ENCODE measurements at places on chromosomes 16 and 17.

- DNase-seq, result no peak
These were observed 21.6 kb upstream of the BAHCC1 start for GRCh38 chr17:81373536-81374160.

DNA sequence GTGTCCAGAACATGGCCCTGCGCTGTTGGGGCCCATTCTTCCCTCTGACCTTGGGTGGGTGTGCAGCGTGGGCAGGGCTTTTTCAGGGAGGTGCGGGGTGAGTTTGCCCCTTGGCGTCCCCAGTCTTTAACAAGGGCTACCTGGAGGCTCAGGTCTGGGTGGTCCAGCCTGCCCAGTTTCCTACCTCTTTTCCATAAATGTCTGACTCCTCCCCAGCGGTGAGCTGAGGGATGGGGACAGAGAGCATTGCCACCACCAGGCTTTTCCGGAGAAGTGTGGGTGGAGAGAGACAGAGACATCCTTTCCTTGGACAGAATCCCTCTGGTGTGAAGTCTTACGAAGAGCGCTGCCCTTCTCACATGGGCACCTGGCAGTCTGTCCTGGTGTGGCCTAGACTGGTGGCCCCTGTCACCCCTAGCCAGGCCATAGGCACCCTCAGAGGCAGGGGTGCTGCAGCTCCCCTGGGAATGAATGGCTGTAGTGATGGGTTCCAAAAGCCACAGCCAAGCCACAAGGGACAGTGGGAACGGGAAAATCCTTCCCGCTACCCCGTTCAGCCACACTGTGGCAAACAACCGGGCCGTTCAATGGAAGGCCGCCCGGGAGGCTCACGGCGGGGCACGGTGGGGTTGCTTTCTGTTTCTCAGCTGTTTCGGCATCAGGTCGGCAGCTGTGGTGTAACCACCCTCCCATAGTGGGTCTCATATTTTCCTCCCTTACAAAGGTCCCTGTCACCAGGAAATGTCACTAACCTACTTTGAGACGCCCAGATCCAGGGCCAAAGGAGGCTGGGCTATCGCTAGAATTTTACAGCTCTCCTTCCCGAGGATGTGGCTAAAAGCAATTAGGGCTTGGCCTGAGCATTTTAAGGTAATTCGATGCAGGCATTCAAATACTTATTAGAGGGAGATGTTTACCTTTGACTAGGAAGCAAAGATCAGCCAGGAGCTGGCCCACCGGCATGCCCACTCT, 61.9 kb upstream of the GSE1 start:
- DNase-seq, result no peak

GRCh38 chr16:85594273-85594977, 18.7 kb upstream of the GSE1 start:
- no peak for DNase-seq

- no peak for DNase-seq
These were observed 76.8 kb downstream of the CDK5R1 start for GRCh38 chr17:32563583-32563982.

DNA sequence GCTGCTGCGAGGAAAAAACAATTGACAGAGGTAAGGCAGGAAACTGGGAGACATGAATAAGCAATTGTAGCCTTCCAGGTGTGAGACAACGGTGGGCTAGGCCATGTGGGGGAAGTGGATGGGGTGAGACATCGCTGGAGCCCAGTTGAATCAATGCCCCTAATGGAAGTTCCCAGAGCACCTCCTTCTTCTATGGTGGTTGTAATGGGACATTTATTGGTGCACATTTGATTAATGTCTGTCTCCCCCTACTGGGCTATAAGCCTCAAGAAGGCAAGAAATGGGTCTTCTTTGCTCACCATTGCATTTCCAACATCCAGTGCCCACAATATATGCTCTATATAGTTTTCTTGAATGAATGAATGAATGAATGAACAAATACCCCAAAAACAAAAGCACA, 22.7 kb upstream of the CD300E start:
- no peak for DNase-seq

GRCh38 chr16:19883296-19883965, 1.2 kb downstream of the GPRC5B start:
- DNase-seq, result no peak

GRCh38 chr16:30052671-30053372, 12.7 kb upstream of the ALDOA start:
- peak; percentile 69 for DNase-seq

DNA sequence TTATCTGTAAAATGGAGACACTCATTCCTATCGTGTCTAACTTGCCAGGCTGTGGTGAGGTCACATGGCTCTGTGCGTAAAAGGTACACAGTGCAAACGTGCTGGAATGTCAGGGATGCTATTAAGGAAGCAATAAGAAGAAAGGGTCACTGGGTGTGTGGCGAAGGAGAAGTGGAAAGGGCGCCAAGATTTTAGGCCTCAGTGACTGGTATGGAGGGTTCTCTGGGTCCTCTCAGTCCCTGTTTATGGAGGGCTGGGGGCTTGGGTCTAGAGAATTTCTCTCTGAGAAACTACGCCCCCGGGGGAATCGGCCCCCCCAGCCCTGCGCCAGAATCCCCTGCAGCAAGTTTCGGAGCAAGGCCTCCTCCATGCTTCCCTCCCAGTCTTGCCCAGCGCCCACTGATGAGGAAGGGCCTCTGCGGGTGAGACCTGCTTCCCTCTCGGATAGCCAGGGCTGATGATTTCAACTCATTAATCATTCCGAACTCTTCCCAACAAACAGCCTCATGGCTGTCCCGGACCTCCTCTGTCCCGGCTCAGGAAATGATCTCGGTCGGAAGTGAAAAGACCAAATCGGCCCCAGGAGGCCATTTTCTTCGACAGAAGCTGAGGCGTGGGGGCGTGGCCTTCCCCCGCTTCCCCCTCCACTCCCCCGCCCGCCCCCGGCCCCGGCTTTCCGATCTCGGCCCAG, 1.2 kb upstream of the HEXIM1 start:
- DNase-seq, result no peak

DNA sequence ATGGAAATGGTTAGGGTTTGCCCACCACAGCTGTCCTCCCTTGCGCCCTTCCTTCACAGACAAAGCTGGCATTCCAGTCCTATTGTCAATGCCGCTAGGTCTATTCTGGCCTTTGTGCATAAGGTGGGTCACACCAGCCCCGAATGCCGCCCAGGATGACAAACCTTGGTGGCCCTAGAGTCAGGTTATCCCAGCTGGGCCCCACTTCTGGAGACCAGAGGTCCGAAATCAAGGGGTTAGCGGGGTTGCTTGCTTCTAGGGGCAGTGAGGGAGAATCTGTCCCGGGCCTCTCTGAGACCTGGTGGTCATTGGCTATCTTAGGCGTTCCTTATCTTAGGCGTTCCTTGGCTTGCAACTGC, 472.1 kb downstream of the SOX9 start:
- no peak for DNase-seq

GRCh38 chr17:61414936-61415251, 15.3 kb downstream of the TBX2 start:
- no peak for DNase-seq

- no peak for DNase-seq
These were observed 743 bp downstream of the SHCBP1 start for GRCh38 chr16:46620266-46621005.

DNA sequence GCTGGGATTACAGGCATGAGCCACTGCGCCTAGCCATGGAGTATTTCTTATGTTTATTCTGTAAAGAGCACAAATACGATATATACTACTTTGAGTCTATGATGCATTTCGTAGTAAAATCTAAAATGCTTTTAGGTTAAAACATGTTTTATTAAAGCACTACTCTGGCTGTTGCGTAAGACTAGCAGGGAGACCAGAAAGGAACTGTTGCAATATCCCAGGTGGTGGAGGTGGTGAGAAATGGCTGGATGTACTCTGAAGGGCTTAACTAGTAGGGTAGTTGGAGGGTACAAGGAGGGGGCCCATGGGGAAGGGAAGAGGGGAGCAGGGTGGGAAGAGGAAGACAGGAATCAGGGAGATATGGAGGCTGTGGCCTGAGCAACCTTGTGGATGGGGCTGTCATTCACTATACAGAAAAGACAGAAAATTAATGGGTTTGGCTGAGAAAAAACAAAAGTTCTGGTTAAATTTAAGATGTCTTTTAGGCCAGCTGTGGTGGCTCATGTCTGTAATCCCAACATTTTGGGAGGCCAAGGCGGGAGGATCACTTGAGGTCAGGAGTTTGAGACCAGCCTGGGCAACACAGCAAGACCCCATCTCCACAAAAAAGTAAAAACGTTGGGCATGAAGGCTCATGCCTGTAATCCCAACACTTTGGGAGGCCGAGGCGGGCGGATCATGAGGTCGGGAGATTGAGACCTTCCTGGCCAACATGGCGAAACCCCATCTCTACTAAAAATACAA, 35.8 kb downstream of the ST3GAL2 start:
- DNase-seq, result no peak

DNA sequence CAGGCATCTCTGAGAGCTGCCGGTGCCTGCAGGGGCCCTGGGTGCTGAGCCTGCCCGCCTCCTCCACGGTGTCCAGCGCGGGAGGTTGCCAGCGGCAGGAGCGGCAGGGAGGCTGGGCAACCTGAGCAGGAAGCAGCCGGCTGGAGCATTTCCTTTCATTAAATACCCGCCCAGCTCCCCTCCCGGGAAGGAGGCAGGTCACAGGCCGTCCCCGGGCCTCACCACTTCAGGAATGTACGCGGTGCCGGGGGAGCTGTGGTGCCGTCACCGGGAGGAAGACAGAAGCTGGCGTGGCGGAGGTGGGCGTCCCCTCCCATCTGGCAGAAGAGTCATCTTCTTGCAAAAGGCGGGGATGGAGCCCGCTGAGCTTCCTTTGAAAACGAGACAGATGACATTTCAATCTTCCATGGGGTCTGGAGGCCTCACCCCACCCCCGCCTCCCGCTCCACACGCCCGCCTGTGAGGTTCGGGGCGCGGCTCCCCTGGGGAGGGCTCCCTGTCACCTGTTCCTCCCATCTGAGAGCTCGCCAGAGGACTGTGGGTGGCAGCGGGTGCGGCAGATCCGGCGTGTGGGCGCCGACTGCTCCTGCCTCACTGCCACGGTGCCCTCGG, 16.0 kb downstream of the SOX8 start:
- DNase-seq, result peak; percentile 29

DNA sequence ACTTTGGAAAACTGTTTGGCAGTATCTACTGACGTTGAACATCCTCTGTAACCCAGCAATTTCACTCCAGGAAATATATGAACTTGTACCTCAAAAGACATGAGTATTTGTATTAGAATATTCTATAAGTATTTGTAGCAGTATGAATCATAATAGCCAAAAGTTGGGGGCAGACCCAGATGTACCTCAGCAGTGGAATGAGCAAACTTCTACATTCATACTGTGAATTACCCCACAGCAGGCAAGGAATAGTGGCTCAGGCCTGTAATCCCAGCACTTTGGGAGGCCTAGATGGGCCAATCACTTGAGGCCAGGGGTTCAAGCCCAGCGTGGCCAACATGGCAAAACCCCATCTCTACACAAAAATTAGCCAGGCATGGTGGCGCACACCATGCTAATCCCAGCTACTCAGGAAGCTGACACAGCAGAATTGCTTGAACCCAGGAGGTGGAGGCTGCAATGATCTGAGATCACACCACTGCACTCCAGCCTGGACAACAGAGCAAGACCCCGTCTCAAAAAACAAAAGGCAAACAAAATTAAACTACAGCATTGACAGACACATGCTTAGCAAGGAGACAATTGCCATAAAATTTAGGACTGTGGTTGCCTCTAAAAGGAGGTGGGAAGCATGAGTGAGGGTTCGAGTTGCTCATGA, 11.2 kb upstream of the HELZ start:
- DNase-seq, result no peak

DNA sequence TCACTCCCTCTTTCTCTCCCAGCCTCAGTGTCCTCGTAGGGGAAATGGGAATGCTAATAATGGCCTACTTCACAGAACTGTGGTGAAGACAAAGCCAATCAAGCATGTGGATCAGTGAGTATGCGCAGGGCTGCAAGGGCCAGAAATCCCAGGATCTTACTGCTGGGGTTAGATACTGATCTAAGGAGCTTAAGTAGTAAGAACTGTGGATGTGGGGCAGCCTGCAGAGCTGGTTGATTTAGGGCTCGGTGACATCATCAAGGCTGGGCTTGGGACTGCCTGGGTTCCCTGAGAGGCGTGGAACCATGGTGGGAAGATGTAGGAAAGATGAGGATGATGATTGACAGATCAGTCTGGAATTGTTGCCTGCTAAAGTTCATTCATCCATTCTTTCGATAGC, 25.6 kb downstream of the GOSR2 start:
- no peak for DNase-seq

DNA sequence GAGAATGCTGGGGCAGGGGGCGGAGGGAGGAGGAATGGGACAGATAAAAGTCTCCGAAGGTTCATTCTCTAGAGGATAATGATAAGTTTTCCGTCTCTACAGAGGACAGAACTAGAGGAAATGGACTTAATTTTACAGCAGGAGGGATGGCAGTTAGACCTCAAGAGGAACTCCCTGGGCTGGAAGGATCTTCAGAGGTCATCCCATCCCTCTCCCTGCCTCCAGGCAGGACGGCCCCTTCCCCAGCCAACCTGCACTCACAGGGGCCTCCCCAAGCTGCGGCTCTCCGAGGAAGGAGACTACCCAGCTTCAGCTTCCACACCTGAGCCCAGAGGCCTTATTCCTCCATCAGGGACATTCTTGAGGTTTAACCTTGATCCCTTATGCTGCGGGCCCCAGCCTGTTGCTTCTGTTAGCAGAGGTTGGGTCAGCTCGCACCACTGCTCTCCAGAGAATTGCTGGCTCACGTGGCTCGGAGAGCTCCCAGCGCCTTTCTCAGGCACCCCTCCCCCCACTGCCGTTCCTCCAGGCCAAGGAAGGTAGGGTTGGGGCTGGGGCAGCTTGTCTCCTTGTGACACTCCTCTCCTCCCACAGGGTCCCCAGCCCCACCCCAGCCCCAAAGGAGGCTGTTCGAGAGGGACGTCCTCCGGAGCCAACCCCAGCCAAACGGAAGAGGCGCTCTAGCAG, 8.5 kb downstream of the ELOB start:
- DNase-seq, result no peak

- no peak for DNase-seq
These were observed 69.3 kb downstream of the WWP2 start for GRCh38 chr16:69831212-69832123.

DNA sequence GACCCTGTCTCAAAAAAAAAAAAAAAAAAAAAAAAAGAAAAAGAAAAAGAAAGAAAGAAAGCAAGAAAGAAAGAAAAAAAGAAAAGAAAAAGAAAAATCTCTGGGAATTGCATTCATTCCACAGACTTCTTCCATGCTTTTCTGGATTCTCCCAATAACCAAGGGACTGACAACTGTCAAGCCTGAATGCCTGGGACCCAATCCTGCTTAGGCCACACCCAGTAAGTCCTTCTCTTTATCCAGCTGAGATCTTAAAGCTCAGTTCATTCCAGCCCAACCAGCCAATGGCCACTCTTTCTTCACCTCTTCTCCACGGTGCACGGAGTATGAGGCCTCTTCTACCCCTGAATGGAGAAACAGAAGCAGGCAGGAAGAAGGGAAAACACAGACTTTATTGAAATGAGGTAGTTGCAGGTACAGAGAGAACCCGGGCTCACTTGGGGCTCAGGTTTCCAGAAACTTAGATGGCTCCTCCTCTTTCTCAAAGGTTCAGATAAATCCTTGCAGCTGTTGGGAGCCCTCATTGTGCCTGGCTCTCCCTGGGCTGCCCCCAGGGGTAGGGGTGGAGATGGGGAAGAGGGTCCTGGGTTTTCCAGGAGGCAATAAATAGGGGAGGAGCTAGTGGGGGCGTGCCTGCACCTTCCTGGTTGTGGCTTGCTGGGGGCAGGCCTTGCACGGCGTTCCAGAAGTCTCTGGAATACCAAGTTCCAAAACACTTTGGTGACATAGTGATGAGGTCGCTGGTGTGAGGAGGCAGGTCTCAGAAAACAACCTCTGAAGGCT, 2.5 kb downstream of the HOXB1 start:
- DNase-seq, result no peak

GRCh38 chr16:66551788-66552285, 539 bp upstream of the CKLF start:
- no peak for DNase-seq

- no peak for DNase-seq
These were observed 6.0 kb downstream of the VAT1 start for GRCh38 chr17:43016216-43016615.

All from pulmonary artery endothelial cell (primary cell).